T47D (cell line): ENCODE measurements at places on chromosomes 1 and 21.

- no peak for DNase-seq
Measured at GRCh38 chr1:168287237-168287664, 6.6 kb downstream of the TBX19 start.

DNA sequence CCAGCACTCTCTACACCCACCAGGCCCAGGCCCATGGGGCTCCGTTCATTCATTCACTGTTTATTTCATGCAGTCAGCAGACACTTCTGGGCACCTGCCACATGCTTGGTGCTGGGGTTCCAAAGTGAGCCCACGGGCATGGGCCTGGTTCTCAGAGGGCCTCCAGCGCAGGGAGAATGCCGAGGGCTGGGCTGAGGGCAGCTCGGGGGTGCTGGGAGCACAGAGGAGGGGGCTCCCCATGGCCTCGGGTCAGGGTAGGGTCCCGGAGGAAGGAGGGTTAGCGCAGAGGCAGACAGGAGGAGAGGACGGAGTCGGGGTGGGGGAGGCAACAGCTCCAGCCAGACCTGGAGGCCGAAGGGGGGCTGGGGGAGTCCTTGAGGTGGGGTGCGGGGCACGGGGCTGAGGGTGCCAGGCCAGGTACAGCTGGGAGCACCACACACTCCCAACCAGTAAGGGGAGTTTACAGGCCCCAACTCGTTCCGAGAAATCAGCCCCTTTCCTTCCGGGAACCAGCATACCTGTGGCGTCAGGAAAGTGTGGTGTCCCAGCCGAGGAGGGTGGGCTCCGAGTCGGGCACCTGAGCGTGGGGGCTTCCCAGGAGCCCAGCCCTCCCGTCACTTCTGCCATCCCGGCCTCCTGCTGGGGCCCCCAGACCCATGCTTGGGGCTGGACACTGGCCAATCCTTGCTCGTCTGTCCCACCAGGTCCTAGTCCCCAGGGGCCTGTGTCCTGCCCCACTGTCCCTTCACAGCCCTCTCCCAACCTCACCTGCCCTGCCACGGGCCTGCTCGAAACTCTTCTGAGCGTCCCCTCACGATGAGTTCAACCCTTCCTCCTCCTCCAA lies 10.8 kb downstream of the ARHGEF16 start:
- no peak for DNase-seq

DNA sequence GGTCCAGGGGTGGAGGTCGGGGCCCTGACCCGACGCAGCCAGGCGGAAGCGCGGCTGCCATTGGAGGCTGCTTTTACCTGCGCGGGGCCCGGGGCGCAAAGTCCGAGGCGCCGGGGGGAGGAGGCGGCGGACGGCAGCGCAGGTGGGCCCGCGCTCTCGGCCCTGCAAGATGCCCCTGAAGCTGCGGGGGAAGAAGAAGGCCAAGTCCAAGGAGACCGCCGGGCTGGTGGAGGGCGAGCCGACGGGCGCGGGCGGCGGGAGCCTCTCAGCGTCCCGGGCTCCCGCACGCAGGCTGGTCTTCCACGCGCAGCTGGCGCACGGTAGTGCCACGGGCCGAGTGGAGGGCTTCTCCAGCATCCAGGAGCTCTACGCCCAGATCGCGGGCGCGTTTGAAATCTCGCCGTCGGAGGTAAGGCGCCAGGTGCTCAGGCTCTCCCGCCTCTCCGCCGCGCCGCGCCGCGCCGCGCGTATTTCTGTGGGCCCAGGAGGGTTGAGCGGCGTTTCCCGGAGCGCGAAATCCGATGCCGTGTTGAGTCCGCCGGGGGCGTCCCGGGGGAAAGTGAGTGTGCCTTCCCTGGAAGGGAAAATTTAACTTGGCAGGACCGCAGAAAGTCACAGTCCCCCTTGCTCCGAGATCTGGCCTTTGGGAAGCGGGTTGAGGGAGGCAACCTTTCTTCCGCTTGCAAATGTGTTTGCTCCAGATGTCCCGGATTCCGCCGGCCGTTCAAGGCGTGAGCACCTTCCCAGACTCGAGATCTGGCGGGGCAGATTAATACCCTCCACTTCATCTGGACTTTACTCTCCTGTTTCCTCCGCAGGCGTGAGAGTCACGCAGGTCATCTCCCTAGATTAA lies at the start of gene GIPC2:
Gene GIPC2 (plus strand): TSS at position 41 of the 853 bp plus-strand sequence. CDS start 129 bp downstream, at position 170.
- no peak for DNase-seq

DNA sequence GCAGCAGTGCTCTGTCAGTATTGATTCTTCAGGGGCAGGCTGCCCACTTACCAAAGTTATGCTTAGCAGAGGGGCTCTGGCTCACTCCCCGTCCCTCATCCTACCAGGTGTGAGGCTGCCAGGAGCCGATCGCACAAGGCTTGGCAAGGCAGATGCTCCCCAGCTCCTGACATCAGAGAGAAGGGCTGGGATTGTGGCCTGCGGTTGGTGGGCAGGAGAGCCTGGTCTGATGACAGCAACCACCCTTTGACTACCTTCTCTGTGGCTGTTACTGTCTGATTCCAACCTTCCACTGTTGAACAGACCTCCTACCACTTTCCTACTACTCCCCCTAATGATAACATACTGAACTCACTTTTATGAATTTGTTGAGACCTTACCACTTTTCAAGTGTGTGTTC lies 23.7 kb upstream of the WDR26 start:
- DNase-seq = no peak

GRCh38 chr1:110032327-110032726 lies 2.1 kb upstream of the STRIP1 start:
- no peak for DNase-seq

DNA sequence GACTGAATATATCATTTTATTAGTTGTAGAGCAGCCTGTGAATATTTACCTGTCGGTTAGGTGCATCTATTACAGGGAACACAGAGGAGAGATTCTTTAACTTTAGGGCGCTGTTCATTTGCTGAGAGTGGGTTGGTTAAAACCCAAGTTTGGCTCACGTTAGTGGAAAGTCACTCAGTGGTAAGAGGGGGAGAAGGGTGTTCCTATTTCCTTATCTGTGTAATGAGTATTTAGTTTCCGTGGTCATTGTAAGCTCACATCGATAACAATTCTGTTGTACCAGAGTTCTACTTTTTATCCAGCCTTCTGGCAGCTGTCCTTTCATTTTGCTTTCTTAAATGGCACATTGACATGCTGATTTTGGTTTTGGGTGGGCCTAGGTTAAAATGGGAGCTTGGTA lies 773.2 kb upstream of the ADAMTS5 start:
- DNase-seq = no peak

DNA sequence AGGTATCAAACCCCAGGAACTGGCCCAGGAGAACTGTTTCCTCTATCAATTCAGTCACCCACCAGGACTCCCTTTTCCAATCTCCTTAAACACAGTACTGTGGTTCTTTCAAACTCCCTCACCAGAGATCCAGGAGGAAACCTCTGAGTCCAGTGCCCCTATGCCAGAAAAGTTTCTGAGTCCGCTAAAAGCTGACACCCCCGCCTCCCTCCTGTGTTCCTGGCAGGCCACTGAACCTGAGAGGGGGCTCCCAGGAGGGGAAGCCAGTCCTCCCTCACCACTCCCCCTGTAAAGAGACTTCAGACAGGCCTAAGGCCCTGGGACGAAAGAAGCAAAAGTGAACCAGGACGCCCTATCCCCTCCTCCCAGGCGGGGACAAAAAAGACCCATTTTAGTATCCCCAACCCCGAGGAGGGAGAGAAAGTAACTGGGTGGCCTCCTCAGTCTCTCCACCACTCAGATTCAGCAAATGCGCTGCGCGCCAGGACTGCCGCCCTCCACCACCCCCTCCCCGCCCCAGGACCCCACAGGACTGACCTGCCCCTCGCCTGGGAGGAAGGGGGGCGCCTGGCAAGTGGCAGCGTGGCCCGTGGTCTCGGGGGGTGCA lies 624 bp downstream of the SLC41A1 start:
- DNase-seq = peak; percentile 7

- peak; percentile 70 for DNase-seq
Measured at GRCh38 chr1:228082918-228083870, 686 bp downstream of the ARF1 start.

- no peak for DNase-seq
Measured at GRCh38 chr1:163038928-163039706, 30.0 kb upstream of the RGS4 start.

- no peak for DNase-seq
Measured at GRCh38 chr1:111776391-111776790, 20.7 kb downstream of the DDX20 start.

DNA sequence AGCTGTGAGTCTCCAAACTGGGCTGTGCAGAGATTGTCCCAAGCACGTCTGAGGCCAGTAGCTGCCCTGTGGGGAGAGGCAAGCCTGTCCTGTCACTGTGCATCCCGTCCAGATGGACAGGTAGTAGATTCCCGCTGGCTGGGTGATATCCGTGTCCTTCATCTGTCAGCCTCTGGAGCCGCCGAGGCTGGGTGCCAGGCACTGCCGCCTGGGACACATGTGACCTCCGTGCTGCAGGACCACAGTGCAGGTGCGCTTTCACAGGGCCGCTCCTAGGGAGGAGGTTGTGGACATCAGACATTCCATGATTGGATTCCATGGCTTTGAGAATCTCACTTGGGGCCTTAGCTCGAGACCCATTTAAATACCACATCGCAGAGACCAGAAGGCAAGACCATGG lies 4.7 kb downstream of the PDXK start:
- DNase-seq = no peak

- DNase-seq = no peak
Measured at GRCh38 chr1:19138331-19138730, 71.7 kb downstream of the UBR4 start.

DNA sequence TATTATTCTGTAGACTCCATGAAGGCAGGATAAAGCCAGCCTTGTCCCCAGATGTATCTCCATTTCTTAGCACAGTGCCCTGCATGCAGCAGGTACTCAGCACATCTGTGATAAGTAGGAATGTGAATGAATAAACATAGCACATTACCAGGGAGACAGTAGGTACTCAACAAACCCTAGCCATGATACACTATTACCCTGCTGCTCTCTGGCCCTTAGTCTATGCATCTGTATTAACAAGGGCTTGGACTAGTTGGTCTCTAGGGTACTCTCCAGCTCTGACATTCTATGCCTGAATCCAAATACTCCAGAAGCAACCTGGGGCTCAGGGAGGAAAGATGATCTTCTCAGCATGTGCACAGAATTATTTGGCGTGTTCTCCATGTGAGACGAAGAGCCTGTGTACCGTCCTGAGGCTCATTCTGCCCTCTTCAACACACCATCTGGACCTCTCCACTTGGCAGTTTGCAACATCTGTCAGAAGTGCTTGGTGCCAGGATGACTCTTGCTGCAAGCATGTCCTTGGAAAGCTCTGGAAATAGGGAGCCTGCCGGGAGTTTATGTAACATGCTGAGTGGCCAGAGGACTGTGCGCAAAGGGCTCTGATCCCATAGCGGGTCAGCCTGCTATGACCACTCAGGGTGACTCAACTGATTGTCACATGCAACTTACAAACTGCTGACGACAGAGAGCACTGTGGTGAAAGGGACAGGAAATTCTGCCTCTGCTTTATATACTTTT lies 228.2 kb upstream of the USP24 start:
- no peak for DNase-seq

- no peak for DNase-seq
Measured at GRCh38 chr1:87528754-87529517, 200.3 kb downstream of the LMO4 start.

GRCh38 chr1:222811671-222812070 lies 3.2 kb upstream of the DISP1 start:
- no peak for DNase-seq

- no peak for DNase-seq
Measured at GRCh38 chr1:4089421-4090175, 189.5 kb upstream of the C1orf174 start.

DNA sequence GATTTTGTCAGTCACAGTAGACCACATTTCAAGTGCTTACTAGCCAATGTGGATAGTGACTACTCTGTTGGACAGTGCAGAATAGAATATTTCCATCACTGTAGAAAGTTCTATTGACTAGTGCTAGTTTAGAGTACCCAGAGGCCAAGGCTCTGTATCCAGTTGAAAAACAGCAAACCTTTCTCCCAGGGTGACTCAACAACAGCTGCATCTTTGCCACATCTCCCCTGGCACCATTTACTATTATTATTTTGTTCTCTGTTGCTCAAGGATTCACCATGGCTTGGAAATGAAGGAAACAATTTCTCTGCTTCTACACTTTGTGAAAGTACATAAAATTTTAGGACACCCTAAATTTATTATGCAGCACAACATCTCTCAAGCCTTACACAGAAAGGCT lies 85.3 kb upstream of the WDR26 start:
- DNase-seq = no peak

- DNase-seq = no peak
Measured at GRCh38 chr1:2190491-2190976, 4.0 kb downstream of the FAAP20 start.

DNA sequence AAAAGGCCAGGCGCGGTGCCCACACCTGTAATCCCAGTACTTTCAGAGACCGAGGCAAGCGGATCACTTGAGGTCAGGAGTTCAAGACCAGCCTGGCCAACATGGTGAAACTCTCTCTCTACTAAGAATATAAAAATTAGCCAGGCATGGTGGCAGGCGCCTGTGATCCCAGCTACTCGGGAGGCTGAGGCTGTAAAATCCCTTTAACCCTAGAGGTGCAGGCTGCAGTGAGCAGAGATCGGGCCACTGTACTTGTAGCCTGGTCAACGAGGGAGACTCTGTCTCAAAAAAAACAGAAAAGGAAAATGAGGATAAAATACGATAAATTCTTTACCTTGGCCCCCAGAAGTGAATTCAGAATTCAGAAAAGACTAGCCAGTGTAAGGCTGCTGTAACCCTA lies 1.6 kb downstream of the TMEM50B start:
- no peak for DNase-seq

- DNase-seq = no peak
Measured at GRCh38 chr1:18989896-18990295, 33.4 kb upstream of the IFFO2 start.

GRCh38 chr1:173530795-173531693 lies 53.9 kb downstream of the PRDX6 start:
- no peak for DNase-seq

GRCh38 chr1:157574836-157575235 lies 22.5 kb upstream of the FCRL5 start:
- no peak for DNase-seq

DNA sequence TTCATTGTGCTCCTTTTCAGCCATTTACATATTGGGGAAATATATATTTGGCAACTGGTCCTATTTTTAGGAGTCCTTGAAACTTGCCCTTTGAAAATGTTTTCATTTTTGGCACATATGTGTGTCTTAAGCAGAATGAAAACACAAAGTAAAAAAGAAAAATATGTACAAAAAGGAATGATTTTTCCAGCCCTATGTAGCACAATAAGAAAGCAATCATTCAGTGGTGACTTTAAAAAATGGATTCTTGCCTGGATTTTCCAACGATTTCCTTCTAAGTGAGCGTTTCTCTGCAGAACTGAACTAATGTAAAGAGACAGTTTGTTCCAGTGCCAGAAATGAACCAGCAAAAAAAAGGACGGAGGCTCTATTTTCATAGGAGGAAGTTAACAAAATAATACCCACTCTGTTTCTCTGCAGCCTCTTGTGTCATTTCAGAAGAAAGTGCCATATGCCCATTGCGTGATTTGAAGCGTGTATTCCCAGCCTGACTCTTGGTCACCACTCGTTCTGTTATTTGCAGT lies 340.1 kb downstream of the SETD4 start:
- no peak for DNase-seq

GRCh38 chr21:28436286-28436932 lies 556.3 kb downstream of the LTN1 start:
- no peak for DNase-seq

GRCh38 chr1:24373044-24373443 lies 40.5 kb downstream of the STPG1 start:
- no peak for DNase-seq

- DNase-seq = no peak
Measured at GRCh38 chr1:44113095-44113609, 5.5 kb upstream of the KLF17 start.
